HT1080 (cell line): ENCODE measurements at places on chromosomes 16 and 17. TPM values are rescaled to one million over a fixed set of nuclear protein-coding genes. Genes with fewer than 3 reads are reported as not detected.

The MYL11 gene
- not detected in 2 replicates for total RNA-seq

The CCDC78 gene
- total RNA-seq: 4.2 and 4.6 TPM in 2 replicates

The LCAT gene
- 3.3 and 3.5 TPM in 2 replicates for total RNA-seq

The PGAP3 gene
- 4.3 and 6.2 TPM in 2 replicates for total RNA-seq

The SHISA6 gene
- not detected in 2 replicates for total RNA-seq

The SHMT1 gene
- 20.2 and 20.7 TPM in 2 replicates for total RNA-seq

The TGFB1I1 gene
- 35.9 and 90.6 TPM in 2 replicates for total RNA-seq

The SP6 gene
- total RNA-seq: 1.7 and 1.8 TPM in 2 replicates

The OR3A3 gene
- not detected in 2 replicates for total RNA-seq

The AATK gene
- total RNA-seq: 0.02 and 0.03 TPM in 2 replicates

The JUP gene
- total RNA-seq: 1.6 and 4.0 TPM in 2 replicates

The SMTNL2 gene
- total RNA-seq: not detected in 2 replicates

The SCGB1C2 gene
- total RNA-seq: not detected in 2 replicates

The ALOXE3 gene
- 0.60 and 1.0 TPM in 2 replicates for total RNA-seq

The CLEC3A gene
- total RNA-seq: not detected in 2 replicates

The SYT17 gene
- total RNA-seq: 1.0 and 1.4 TPM in 2 replicates

The ADAM11 gene
- 2.8 and 3.4 TPM in 2 replicates for total RNA-seq

The PPM1E gene
- total RNA-seq: 0.43 and 0.47 TPM in 2 replicates

The CNTD1 gene
- 0.13 and 0.27 TPM in 2 replicates for total RNA-seq

The RPAIN gene
- total RNA-seq: 45.8 and 68.7 TPM in 2 replicates

The NDUFAF8 gene
- total RNA-seq: 122 and 171 TPM in 2 replicates

The SLC38A10 gene
- total RNA-seq: 37.1 and 44.6 TPM in 2 replicates

The ARHGAP27 gene
- total RNA-seq: 10.2 and 11.4 TPM in 2 replicates

The HAS3 gene
- 3.4 and 4.1 TPM in 2 replicates for total RNA-seq

The SLC5A2 gene
- not detected in 2 replicates for total RNA-seq

The AOC2 gene
- total RNA-seq: 0.95 and 1.4 TPM in 2 replicates

The KRTAP3-3 gene
- total RNA-seq: not detected in 2 replicates

The MYO15A gene
- total RNA-seq: not detected in 2 replicates

The KRTAP4-9 gene
- 0.29 and 0.57 TPM in 2 replicates for total RNA-seq

The KRT32 gene
- total RNA-seq: not detected in 2 replicates

The PLD6 gene
- not detected in 2 replicates for total RNA-seq

The NEK8 gene
- total RNA-seq: 3.2 and 4.5 TPM in 2 replicates

The KRT12 gene
- not detected in 2 replicates for total RNA-seq

The CLCN7 gene
- 57.5 and 67.0 TPM in 2 replicates for total RNA-seq

The KRTAP9-8 gene
- not detected in 2 replicates for total RNA-seq

The TSNAXIP1 gene
- total RNA-seq: 0.18 TPM in 1 of 2 replicates, not detected in the other

The TP53TG3B gene
- total RNA-seq: 1.8 TPM in 1 of 2 replicates, not detected in the other

The KRTAP4-4 gene
- total RNA-seq: not detected in 2 replicates

The GPR142 gene
- not detected in 2 replicates for total RNA-seq

The KRT15 gene
- 6.8 and 10.9 TPM in 2 replicates for total RNA-seq

The ALOX15 gene
- not detected in 2 replicates for total RNA-seq

The SYNGR3 gene
- 2.4 and 2.5 TPM in 2 replicates for total RNA-seq

The TMEM100 gene
- total RNA-seq: 0.40 and 0.82 TPM in 2 replicates

The KRTAP4-6 gene
- not detected in 2 replicates for total RNA-seq
